ENCODE measurements at places on chromosomes 11 and 22.
A peak's percentile ranks its signal among the peaks of the same experiment; 100 is the strongest.

- peak; percentile 24 for DNase-seq
Observed at GRCh38 chr11:108223348-108224149, 682 bp downstream of the ATM start.

DNA sequence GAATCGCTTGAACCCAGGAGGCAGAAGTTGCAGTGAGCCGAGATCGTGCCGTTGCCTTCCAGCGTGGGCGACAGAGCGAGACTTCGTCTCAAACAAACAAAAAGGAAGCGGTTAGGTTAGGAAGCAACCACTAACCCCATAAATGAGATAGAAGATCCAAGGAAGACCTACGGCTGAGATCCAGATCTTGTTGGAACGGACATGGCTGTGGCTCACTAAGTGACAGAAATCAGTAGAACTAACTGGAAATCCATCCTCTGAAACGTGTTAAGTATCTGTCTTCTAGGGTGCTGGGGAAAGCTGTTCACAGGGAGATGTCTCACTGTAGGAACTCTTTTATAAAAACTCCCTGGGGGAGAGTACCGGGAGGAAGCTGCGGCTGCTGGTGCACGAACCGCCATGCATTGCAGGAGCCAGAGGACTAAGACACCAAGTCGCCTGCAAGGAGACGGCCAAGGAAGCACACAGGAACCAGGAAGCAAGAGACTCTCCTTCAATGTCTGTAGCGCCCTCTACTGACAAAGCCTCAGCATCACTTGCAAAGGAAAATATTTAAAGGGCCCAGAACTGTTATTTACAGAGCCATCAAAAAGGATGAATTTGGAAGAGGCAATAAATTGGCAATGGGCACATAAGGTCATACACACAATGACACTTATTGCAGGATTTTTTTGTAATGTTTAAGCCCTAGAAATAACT lies 16.9 kb upstream of the SPTY2D1 start:
- peak; percentile 31 for DNase-seq

DNA sequence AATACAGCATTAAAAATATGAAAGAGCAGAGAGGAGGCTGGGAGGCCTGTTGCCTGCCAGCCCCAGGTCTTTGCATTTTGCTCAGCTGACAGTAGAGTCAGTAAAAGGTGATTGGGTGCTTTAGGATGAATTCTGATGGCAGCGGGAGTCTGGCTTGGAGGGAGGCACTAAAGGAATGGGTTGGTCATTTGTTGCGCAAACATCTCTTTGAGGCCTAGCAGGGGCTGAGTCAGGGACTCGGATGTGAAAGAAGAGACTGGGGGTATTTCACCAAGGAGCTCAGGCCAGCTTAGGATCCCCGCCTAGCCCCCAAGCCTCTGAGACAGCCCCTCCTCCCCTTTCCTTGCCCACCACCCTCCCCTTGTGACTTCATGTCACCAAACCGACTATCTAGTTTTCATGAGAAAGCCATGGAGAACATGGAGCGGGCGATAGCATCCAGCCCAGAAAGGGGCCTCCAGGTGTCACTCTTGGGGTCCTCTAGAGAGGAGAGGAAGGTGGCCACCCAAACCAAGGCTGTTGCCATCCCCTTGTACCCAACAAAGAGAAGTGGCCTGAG lies 9.7 kb downstream of the DGKZ start:
- DNase-seq, result no peak

DNA sequence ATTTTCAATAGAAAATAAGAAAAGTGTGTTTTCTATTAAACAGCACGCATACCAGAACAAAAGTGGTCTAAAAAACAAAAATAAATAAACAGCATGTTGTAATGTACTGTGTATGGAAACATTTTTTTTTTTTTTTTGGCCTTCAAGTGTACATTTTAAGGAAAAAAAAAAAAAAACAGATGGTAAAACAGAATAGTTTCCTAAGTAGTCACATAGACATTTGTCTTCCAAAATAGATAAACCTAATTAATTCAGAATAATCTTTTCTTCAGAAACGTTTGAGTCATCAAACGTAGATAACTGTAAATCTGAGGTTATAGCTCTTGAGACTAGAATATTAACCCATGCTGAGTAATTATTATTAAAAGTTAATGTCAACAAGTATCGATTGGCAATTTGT lies 396 bp upstream of the CFAP300 start:
- no peak for DNase-seq

GRCh38 chr11:115806056-115806455 lies 301.8 kb upstream of the CADM1 start:
- DNase-seq, result no peak

DNA sequence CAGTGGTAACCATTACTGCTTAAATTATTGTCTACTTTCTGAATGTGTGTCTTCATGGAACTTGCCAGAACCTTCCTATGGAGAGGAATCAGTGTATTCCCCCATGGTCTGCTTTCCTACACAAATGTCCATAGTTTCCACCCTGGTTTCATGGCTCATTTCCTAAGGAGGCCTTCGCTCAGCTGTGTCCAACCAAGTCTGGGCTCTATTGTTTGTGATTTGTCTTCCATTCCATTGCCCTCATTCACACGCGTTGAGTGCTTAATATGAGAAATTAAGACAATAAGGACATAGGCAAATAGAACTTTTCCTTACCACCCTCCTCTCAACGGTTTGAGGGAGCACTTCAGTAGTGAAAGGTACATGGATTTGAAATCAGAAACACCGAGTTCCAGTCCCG lies 510.6 kb downstream of the NTM start:
- no peak for DNase-seq
